ENCODE measurements at places on chromosomes 5 and 9.

DNA sequence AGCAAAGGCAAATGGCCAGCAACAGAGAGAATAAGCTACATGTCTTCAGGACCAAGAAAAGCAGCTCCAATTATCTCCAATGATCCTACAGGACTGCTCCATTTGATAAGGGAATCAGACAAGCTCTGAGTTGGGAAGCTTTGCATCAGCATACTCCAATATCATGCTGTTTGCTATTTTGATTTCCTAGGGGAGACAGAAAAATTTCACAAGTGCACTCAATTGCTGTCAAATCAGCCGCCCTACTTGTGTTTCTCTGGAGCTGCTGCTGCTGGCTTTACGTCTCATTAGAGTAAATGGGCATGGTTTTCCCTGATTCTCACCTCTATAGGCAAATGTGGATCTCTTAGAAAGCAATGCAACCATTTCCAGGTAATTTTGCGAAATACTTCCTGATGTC, 201.7 kb downstream of the PRELID2 start:
- no peak for DNase-seq

- no peak for DNase-seq
These were observed 180.5 kb downstream of the CRB2 start for GRCh38 chr9:123536455-123536868.

DNA sequence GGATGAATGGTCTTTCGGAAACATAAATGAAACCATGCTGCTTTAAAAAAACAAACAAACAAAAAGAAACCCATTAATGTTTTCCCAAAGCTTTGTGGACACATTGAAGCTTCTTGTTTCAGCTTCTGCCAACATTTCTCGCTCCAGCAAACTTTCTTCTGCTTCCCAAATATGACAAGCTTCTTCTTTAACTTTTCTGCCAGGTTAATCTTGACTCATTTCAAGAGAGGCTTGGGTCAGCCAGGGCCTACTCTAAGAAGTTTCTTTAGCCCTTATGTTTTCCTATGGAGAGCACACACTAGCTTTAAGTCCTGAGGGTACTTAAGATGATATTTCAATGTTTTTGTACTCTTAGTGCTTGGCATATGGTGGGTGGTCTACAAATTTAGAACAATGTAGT, 6.1 kb downstream of the ANXA1 start:
- no peak for DNase-seq

DNA sequence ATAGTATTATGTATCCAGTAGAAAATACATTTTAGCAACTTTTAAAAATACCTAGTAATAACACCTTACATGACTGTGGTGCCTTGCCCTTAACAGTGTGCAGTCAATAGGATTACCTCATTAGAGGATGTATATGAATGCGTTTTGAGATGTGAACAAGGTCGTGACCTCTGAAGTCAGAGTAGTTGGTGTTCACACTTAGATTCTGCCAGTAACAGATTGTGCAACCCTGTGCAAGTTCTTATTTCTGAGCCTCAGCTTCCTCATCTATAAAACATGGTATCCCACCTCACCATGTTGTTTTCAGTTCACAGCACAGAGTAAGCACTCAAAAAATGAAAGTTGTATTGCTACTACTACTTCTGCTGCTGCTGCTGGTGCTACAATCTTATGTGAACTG, 347.3 kb downstream of the KDM4C start:
- DNase-seq: peak; percentile 17

DNA sequence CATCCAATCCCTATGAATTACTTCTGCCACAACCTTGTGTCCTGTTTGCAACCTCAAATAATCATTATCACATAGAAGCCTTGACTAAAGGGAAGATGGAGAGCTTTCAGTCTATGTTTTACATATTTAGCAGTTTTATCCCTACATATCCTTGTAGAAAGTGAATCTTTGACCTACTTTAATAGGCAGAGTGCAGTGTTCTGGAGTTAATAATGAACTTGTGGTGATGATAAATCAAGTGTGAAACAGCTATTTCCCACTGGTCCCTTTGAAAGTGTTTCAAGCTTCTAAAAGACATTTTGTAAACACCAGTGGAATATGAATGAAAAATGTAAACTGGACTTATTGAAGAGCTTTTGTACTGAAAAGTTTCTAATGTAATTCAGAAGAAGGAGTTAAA, 406.7 kb downstream of the GABRG2 start:
- DNase-seq: no peak

DNA sequence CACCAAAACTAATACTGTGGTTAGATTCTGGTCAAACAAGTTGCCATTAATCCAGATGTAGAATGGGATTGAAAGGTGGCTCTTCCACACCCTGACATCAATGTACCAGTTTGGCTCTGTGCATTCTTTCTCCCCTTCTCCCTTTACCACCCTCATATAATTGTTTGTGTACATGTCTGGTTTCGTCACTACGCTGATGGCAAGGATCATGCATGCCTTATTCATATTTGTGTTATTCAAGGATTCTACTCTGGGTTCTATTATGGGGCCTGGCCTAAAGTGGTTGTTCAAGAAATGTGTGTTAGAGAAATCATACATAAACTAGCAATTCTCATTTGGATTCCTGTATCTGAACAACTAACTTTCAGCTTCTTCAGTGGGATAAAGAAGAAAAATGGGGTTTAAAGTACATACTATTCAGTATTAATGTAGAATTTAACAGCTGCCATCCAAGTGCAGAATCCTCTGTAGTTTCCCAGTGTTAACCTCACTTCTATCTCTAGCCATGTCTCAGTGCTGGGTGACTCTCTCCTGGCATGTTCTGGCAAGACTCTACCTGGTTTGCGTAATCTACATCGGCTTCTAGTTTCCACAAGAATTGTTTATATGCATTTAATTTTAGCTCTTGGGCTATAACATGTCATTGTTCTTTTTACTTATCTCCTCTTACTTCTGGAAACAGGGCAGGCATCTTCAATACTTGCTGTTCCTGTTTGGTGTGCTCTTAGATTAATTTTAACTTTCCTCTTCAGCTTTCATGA, 27.9 kb upstream of the CDKN2B start:
- no peak for DNase-seq

DNA sequence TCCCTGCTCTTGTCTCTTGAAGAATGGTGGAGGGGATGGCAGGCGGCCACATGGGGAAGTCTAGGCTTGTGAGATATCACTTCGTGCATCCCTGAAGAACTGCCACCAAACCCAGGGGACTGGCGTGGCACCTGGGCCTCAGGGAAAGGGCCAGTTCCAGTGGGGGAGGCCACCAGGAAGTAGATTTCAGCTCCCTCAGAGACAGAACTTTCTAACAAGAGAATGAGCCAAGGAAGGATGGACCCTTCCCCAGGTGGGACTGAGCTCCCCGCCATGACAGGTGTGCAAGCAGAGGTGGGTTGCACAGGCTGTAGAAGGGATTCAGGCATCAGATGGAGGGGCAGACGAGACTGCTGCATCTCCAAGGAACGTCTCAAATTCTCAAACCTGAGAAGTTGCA, 193.9 kb downstream of the GABBR2 start:
- DNase-seq: no peak

Data from hematopoietic multipotent progenitor cell treated with erythropoietin and hydrocortisone succinate and interleukin-3 and kit ligand, for 6 days (in vitro differentiated cells).